GDM1 (cell line): ENCODE measurements at places on chromosomes 2 and 18.
A peak's percentile ranks its signal among the peaks of the same experiment; 100 is the strongest.

DNA sequence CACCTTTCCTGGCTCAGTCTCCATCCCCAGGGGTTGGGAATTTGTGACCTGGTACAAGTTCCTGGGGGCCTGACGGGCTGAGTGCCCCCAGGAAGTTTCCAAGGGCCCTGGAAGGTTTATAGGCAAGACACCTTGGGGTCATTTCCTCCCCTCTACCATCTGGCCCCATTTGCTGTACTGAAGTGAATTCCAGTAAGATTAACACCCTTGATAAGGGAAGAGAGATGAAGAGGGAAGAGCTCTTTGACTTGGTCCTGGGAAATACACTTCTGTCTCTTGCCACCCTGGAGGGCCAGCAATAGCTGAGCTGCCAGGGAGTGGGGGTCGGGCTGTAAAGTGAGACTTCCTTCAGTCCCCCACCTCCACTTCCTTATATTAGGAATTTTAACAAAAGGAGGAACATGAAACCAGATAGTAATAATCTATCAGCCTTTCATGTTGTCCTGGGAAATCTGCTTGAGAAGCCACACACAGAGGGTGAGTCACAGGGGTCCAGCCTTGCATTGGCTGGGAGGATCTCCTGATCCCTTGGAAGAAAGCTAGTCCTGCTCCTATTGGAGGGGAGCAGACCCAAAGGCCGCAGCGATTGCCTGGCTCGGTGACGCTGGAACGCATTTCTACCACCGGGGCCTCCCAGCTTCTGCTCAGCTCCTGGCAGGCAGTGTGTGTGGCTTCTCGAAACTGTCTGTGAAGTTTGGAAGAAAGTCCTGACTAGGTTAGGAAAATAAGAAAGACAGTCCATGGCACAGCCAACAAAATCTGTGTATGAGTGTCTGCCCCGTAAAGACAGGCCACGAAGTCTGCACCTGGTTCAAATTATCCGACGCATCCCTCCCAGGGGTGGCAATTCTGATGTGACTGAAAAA lies 87.3 kb downstream of the ACAA2 start:
- no peak for DNase-seq

DNA sequence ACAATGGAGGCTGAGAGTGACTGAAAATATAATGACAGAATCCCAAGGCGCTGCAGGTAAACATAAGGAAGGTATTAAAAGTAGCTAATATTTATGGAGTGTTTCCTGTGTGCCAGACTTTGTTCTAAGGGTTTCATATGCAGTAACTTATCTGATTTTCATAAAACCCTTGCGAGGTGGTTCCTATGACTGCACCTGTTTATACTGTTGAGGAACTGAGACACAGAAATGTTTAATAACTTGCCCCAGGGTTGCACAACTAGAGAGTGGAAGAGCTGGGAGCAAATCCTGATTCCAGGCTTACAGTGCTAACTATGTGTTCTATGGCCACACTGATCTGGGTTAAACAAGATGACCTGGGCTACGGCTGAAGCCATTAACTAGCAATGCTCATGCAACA lies 2.4 kb downstream of the SP110 start:
- DNase-seq, result no peak

DNA sequence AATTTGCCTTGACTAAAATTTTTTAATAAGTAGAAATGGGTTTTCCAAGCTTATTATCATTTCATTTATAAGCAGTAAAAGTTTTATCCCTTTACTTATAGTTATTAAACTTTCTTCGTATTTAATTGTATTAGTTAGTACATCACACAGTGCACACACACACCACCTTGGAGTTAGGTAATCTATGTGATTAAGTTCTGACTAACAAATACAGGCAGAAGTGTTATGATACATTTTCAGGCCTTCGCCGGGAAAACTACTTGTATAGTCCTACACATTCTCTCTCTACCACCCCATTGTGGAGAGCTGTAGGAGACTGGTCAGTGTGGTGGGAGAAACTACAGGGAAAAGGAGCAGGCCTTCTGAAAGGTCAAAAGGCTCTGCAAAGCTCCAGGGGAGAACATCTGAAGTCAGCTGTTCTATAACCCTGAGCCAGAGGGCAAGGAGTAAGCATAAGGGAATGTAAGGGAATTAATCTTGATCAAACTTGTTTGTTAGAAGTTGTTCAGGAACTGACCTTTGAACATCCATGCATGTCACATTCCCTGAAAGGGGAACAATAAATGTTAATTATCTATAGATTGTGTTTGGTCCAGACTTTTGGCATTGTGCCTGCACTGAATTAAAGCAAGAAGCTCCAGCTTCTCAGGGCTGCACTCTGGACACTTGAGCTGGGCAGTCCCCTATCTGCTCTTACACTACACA lies 231.7 kb downstream of the FSIP2 start:
- no peak for DNase-seq

DNA sequence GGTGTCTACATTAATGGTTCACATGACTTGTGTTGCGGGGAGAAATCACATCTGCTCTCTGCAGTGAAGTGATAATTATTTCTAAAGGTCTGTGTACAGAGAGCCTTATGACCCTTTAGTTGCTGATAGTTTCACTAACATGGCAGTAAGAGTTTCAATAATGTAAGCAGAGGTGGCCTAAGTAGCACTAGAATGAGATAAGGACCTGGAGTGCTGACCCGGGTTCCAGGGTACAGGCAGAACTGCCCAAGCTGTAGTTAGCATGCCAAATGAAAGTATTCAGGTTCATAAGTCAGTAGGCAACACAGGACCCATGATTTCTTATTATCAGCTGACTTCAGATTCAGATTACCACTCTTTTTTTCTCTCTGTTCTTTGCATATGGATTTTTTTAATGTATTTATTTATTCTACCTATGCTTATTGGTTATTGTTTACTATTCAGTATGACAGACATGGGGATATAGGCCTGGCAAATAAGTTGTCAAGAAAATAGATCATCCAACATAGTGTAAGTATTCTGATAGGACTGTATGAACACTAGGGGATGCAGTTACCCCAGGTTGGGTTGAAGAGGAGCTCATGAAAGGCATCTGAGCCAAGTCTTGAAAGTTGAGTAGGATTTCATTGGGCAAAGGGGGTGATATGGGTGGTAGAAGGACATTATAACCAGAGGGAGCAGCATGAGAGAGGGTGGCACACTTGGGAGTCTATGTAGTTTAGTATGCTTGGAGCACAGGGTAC lies 105.2 kb downstream of the CCDC85A start:
- DNase-seq, result no peak

DNA sequence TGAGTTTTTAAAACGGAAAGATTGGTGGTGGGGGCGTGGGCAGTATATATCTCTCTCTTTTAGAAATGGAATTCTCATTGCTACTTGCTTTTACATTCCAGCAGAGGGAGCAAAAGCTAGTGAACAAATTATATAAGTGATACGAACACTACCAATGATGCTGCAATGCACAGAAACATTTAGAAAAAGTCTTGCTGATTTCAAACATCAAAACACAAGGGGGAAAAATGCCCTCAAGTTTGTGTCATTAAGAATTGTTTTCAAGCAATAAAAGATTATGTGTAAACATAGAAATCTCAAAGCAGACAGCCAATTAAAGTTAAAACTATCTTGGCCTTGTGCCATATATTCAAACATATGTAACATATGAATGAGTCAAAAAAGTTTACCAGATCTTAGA lies 296.3 kb upstream of the KCNJ3 start:
- DNase-seq, result peak; percentile 1

DNA sequence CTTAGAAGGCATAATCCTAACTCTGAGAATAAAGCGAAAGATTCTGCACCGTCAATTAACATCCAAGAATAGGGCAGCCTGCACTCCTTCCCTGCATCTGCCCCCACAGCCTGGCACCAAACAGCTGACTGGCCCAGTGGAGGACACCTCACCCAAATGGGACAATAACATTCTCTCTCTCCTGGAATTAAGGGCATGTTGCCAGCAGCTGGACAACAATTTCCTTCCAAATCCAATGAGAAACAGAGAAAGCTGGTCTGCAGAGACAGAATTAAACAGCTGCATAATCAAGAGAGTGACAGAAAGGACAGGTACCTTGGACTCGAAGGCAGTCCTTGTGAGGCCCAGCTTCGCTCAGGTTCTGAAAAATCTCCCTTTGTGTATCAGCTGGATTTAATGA lies 15.0 kb downstream of the COX7A2L start:
- no peak for DNase-seq

DNA sequence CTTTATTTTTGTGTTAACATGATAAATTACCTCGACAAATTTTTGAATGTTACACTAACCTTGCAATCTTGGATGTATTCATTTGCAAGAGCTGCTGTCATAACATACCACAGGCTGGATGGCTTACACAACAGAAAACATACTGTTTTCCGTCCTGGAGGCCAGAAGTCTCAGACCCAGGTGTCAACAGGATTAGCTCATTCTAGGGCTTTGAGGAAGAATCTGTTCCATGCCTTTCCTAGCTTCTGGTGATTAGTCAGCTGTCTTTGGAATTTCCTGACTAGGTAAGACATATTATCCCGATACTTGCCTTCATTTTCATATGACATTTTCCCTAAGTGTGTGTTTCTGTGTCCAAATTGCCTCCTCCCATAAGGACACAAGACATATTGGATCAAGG lies 188.6 kb upstream of the CDH19 start:
- DNase-seq, result no peak

DNA sequence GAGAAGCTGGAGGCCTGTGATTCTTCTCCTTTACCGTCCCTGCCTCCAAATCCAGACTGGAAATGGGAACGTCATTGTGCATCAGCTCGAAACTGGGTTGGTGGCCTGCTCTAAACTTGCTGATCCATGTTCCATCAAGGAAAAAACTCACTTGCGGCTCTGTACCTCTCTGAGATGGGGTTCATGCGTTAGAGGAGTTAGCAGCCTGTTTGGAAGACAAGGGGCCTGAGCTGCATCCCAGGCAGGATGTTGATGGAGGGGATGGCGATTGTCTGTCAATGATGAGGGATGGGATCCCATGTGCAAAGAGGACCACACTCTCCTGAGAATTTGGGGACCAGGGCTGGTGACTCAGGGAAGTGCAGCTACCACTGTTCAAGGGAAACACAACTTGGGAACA lies 26.0 kb downstream of the TWIST2 start:
- DNase-seq, result no peak

DNA sequence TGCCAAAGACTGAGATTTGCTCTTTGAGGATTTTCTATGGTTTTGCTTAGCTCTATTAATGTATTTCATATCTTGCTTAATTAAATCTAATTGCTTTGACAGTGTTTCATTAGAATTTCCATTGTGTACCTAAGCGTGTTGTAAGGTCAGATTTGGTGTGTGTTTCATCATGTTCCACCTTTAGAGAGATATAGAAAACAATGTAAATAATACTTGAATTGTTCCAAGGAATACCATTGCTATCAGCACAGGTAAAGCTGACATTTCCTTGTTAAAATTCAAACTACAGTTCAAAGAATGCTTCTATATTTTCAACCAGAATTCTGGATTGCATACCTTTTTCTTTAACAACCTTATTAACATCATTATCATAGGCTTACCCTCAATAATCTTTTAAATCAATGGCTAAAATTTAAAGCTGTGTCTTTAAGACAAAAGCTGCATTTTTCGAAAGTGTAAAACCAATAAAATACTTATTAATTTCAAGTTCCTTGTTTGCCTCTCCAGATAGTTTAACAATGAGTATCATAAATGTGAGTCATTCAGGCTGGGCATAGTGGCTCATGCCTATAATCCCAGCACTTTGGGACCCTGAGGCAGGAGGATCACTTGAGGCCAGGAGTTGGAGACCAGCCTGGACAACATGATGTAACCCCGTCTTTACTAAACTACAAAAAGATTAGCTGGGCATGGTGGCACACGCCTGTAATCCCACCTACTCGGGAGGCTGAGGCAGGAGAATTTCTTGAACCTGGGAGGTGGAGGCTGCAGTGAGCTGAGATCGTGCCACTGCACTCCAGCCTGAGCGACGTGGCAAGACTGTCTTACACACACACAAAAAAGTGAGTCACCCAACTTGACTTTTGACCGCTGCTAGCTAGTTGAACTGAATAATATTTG lies 188.0 kb upstream of the PKDCC start:
- no peak for DNase-seq

GRCh38 chr2:80407377-80407776 lies 102.8 kb upstream of the LRRTM1 start:
- no peak for DNase-seq

DNA sequence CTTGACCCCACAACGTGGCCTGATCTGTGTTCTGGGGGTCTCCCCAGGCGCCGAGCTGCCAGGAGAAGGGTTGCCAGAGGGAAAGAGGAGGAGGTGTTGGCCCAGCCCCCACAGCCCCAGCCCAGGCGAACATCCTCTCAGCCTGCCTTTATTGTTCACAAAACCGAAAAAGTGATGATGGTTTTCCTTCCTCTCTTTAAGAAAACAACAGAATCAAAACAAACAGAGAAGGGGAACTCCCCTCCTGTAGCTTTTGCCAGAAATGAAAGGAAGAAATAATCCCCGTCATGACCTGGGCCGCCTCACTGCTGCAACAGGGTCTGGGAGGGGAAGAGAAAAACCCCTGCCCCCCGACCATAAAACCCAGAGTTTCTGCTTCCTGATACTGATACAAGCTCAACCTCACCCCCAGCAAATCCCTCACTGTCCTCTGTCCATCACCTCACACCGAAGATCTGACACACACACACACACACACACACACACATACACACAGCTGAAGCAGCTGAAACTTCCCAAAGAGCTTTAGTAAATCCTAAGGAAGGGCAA lies 52.0 kb downstream of the ZFP36L2 start:
- peak; percentile 66 for DNase-seq

GRCh38 chr2:184004289-184004947 lies 593.9 kb upstream of the ZNF804A start:
- no peak for DNase-seq

- peak; percentile 15 for DNase-seq
Measured at GRCh38 chr2:7427293-7428060, 510.3 kb downstream of the RNF144A start.

GRCh38 chr2:98743835-98744234 lies 12.9 kb upstream of the MGAT4A start:
- DNase-seq, result no peak

GRCh38 chr2:233449921-233450863 lies 95.9 kb downstream of the DGKD start:
- DNase-seq, result no peak

GRCh38 chr2:104936527-104936926 lies 82.6 kb downstream of the POU3F3 start:
- no peak for DNase-seq

DNA sequence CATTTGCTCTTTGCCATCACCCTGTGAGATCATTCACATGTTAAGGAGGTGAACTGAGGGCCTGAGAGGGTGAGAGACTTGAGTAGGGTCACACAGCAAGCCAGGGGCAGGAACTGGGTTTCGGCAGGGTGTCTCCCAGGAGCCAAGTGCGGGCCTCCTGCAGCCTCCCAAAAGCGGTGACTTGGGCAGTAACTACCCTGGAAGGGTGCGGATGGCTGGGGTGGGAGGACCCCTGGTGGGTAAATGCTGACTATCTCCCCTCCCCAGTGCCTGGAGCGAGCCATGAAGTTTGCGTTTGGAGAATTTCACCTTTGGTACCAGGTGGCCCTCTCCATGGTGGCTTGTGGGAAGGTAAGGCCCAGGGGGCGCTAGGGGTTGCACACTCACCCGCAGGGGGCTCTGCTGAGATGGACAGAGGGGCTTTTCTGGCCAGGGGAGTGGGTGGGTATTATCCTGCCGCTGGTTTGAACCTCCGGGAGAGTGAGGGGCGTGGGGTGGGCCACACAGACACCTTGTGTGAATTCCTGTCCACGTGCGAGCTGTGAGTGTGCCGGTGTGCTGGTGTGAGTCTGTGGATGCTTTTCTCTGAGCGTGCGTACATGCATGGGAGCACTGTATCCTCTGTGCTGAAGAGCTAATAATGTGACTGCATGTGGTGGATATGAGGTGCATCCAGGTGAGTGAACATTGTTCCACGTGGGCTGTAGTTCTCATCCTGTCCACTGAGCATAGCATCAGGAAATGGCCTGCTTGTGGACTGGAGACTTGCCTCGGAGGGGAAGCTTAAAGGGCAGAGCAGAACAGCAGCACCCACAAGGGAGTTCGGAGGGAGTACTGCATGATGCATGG lies 91.0 kb upstream of the MCFD2 start:
- DNase-seq, result no peak
